ENCODE measurements at places on chromosomes 6 and 20. TPM values are rescaled to one million over a fixed set of nuclear protein-coding genes. Genes with fewer than 3 reads are reported as not detected.

DNA sequence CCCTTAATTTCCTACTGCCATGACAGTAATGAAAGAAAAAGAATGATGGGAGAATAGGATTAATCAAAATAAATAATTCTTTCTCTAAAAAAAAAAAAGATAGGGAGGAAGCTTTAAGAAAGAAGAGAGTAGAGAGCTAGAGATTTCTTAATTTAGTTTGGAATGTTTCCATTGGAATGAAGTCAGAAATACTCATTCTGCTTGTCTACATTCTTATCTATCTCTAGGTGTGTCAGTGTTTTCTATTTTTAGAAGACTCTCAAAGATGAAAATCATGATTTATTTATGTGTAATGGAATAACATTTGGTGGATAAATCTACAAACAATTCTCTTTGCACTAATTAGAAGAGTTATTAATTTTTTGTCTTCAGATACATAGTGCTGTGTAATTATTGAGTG lies 38.0 kb upstream of the HIVEP1 start:
- no peaks in the 10 kb centered on the region for H3K27me3 ChIP-seq
- DNase-seq = no peak
- H3K4me1 ChIP-seq = no peaks in the 10 kb centered on the region
- no peaks in the 10 kb centered on the region for H3K36me3 ChIP-seq
- no peak overlapping the region for H3K27ac ChIP-seq

- H3K36me3 ChIP-seq = no peaks in the 10 kb centered on the region
- H3K27me3 ChIP-seq = no peaks in the 10 kb centered on the region
- no peaks in the 10 kb centered on the region for H3K4me1 ChIP-seq
- H3K27ac ChIP-seq = no peak overlapping the region
- H3K4me3 ChIP-seq = no peak overlapping the region
These were observed 147.9 kb downstream of the TFAP2B start for GRCh38 chr6:50966532-50966931.

GRCh38 chr20:38671186-38671585 lies 53.1 kb upstream of the SLC32A1 start:
- no peak for DNase-seq
- H3K36me3 ChIP-seq = no peaks in the 10 kb centered on the region
- H3K4me3 ChIP-seq = no peak overlapping the region
- no peaks in the 10 kb centered on the region for H3K27me3 ChIP-seq
- peaks cover 3% of the 10 kb centered on the region for H3K4me1 ChIP-seq

The SIRPB1 gene
- total RNA-seq = 0.43 TPM

The SLC35D3 gene
- not detected for total RNA-seq

DNA sequence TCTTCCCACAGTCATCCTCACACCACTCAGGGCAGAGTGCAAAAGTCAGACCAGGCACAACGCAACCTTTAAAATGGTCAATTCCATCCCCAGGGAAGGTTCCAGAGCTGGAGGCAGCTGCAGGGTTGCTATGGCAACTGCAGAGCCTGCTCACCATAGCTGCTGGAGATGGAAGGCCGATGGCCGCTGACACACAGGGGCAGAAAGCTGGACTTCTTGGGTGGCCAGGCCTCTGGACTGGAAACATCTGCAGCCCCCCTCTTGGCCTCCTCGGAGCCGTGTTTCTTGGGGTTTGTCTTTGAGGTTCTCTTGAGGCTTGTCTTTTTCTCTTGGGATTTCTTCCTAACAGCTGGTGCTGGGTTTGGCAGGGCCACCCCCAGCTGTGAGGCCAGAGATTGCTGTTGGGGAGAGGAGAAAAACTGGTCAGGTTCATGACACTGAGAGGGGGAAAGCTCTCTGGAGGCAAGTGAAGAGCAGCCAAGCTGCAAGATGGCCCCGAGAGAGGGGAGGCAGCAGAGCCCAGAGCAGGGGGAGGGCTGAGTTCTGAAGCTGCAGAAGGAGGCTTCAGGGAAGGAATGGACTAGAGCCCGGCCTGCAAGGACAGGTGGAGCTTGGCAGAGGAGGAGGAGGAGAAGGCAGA lies 10.2 kb downstream of the BNIP5 start:
- DNase-seq = no peak
- no peak overlapping the region for H3K27ac ChIP-seq
- no peaks in the 10 kb centered on the region for H3K4me1 ChIP-seq
- H3K36me3 ChIP-seq = no peaks in the 10 kb centered on the region

The CGAS gene
- total RNA-seq = 2.8 TPM

The TBC1D22B gene
- 9.2 TPM for total RNA-seq
